ENCODE measurements at places on chromosomes 2 and 18.
A peak's percentile ranks its signal among the peaks of the same experiment; 100 is the strongest.

GRCh38 chr2:127647242-127648190 is 1.6 kb downstream of the GPR17 start:
- DNase-seq: no peak

- no peak for DNase-seq
Measured at GRCh38 chr2:573805-574392, 103.3 kb downstream of the TMEM18 start.

GRCh38 chr2:149885468-149885867 is 297.9 kb upstream of the MMADHC start:
- DNase-seq: no peak

- DNase-seq: no peak
Measured at GRCh38 chr2:105239924-105240323, 1.6 kb upstream of the GPR45 start.

GRCh38 chr2:177474301-177474700 is 81.7 kb downstream of the AGPS start:
- no peak for DNase-seq

DNA sequence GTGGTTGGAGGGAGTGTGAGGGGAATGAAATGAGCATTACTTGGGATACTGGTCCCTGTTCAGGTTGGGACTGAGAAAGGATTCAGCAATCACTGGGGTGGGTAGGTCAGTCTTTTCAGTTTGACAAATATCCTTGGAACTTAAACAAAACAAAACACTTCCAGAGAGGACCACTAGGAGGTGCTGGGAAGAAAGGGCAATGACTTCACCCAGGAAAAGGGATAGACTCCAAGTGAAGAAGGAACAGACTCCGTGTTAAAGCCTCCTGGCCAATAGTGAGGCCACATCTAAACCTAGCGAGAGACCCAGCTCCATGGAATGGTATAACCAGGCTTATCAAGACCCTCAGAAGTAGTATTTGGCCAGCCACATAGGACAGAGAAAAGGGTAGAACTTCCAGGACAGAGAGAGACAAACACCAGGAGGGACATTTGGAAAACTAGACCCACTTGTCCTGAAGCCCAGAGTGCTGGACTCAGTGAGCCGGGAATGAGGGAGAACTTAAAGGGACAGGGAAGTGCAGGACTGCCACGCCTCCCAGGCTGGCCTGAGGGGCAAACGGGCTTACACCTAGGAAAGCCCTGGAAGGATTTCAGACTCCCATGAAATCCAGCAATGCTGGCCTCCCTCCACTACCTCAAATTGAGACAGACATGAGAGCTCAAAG is 19.6 kb upstream of the KCNG3 start:
- no peak for DNase-seq

GRCh38 chr18:51621113-51621863 is 423.8 kb upstream of the MEX3C start:
- DNase-seq: peak; percentile 34

DNA sequence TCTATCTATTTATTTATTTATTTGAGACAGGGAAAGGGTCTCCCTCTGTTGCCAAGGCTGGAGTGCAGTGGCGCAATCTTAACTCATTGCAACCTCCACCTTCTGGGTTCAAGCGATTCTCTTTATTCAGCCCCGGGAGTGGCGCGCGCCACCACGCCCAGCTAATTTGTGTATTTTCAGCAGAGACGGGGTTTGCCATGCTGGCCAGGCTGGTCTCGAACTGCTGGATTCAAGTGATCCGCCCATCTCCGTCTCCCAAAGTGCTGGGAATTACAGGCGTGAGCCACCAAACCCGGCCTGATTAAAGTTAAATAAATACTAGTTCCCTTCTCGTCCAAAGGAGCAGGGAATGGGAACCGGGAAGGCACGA is 4.2 kb upstream of the CTDSP1 start:
- no peak for DNase-seq

GRCh38 chr2:191620144-191620543 is 57.8 kb upstream of the NABP1 start:
- DNase-seq: no peak

- DNase-seq: no peak
Measured at GRCh38 chr2:70247364-70248180, 856 bp downstream of the TIA1 start.

- no peak for DNase-seq
Measured at GRCh38 chr2:175872005-175872348, 130.1 kb downstream of the LNPK start.

DNA sequence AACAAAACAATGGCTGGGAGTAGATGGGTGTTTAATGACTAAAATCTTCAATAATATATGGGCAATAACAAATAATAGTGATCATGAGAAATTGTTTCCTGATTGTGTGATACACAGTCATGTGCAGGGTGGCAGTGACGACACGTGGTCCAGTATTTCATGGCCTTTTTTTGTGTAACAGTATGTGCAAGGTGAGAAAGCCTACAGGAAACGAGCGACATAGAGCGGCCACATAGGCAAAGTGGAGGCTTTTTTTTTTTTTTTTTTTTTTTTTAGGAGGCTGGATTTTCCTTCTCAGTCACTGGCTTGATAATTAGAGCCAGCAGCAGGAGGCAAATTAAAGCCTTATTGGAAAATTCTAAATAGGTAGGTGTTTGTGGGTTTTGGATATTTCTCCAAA is 123.7 kb downstream of the MYO3B start:
- DNase-seq: no peak

- no peak for DNase-seq
Measured at GRCh38 chr2:72788756-72789155, 37.1 kb downstream of the EXOC6B start.

GRCh38 chr2:18411626-18412025 is 148.8 kb downstream of the RDH14 start:
- no peak for DNase-seq

GRCh38 chr2:10286216-10287037 is 16.3 kb upstream of the HPCAL1 start:
- DNase-seq: no peak

GRCh38 chr2:130764035-130764820 is 8.9 kb downstream of the AMER3 start:
- DNase-seq: no peak

GRCh38 chr2:18167871-18168270 is 289.4 kb downstream of the KCNS3 start:
- DNase-seq: no peak

GRCh38 chr2:1754461-1755170 is 10.3 kb upstream of the PXDN start:
- no peak for DNase-seq

DNA sequence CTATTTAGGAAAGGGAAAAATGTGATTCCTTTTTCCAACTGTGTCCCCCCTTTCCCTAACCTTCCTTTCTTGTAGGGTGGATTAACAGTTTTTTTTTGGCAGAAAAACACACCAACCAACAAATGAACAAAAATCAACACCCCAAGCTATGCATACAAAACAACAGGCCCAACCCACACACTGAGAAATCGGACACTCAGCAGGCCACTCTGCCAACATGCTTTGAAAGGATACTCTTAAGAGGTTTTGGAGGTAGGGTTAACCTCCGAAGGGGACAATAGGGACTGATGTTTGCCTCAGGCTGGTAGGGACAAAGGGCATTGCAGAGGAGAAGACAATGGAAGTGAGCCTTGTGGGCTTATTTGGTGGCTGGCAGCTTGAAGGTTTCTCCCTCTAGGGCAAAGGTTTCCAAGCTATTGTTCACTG is 33.1 kb upstream of the POLE4 start:
- DNase-seq: no peak

GRCh38 chr2:29226808-29227207 is 111.6 kb downstream of the CLIP4 start:
- DNase-seq: no peak

- no peak for DNase-seq
Measured at GRCh38 chr2:71502941-71503738, 49.8 kb downstream of the DYSF start.

- no peak for DNase-seq
Measured at GRCh38 chr2:164609790-164610189, 11.5 kb downstream of the GRB14 start.

GRCh38 chr2:30747206-30747605 is 60.0 kb downstream of the CAPN13 start:
- DNase-seq: no peak

GRCh38 chr18:39969803-39970494 is 1985.1 kb upstream of the PIK3C3 start:
- DNase-seq: no peak

DNA sequence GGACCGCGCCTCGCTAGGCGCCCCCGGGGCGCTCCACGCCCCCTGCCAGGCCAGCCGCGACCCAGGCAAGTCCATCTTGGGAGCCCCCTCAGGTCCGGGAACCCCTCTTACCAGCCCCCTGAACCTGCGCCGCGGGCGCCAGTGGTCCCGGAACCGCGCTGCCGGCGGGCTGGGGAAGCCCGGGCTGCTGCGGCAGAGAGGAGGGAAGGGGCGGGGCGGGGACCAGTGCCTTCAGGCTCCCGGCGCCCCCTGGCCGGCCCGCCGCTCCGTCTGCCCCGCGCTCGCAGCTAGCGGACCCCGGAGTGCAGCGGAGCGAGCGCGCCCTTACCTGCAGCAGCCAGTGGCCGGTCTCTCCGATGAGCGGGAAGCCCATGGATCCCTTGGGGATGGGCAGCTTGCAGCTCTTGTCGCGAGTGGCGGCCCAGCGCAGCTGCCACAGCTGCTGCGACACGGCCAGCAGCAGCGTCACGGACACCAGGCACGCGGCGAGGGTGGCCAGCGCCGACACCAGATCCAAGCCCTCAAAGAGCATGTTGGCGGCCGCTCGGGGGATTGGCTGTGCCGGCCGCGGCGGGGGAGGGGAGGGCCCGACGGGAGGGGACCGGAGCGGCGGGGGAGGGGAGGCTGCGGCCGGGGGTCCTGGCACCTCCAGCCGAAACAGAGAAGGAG is at the start of gene CYP26B1:
TSS of gene CYP26B1 (minus strand) at position 560 of the 669 bp plus-strand sequence. CDS start at position 532, 28 bp downstream.
- DNase-seq: no peak

DNA sequence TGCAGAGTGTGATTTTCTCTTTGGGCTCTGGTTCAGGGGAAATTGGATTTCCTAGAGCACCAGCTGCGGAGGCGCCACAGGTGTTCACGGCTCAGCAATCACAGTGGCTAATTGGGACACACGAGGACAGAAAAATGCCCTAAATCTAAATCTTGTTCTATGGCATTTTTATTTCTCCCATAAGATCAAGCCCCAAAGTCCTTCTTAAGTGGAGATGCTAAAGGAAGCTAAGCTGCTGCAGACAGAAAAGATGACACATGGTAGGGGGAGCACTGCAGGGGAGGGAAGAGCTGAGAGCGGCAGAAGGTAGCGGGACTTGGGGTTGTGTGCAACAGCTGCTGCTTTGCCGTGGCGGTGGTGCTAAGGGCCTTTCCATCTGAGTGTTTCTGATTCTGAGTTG is 280.6 kb downstream of the MYT1L start:
- DNase-seq: no peak

DNA sequence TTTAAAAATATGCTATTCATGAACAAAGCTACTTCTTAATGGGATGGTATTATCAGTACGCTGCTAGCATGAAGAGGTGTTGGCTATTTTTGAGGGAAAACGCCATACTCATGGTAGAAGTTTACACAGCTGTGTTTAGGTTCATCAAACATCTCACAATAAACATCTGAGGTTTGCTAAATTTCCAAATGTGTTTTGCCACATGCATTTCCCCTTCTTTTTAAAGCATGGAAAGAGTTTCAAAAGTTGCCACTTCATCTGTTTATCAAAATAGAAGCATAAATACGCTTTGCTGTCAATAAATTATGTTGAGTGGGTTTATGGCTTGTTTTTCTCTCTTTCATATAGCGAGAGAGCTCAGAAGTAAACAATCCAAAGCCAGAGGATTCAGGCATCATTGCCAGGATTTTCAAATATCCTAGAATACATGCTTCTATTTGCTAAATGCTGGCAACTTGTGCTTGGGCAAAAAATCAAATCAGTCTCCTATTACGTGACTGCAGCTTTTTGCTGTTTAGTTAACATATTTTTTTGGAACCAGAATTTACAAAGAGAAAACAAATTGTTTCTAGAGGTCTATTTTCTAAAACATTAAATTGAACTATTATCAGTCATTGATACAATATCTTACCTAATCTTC is 1919.9 kb upstream of the LRRTM1 start:
- no peak for DNase-seq

DNA sequence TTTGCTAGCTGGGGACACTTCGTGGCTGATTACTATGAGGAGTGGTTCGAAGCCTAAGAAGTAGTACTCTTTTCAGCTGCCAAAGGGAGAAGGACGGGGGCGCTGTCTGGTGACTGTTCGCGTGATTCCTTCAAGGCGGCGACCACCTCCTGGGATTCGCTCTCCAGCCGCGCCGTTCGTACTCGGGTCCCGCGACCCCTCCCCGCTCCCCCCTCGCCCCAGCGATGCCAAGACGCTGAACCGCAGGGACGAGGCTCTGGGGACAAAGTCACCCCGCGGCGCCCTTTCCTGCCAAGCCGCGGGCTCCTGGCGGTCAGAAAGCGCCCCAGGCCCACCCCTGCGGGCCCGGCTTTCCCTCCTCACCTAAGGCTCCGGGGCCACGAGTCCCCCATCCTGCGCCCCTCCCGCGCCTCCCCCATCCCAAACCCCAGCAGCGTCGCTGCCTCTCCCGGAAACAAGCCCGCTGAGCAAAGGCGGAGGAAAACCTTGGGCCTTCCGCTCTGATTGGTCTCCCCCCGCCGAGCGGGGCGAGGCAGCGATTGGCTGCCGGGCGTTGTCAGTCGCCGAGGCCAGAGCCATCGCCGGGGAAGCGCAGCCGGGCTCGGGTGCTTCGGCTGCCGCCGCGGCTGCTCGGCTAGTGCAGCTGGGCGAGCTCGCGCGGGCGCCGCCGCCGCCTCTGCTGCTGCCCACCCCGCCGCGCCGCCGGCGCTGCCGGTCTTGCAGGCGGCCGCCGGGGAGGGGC is 404.3 kb downstream of the XIRP2 start:
- DNase-seq: peak; percentile 55

GRCh38 chr2:158773121-158773520 is 22.0 kb upstream of the DAPL1 start:
- DNase-seq: no peak

DNA sequence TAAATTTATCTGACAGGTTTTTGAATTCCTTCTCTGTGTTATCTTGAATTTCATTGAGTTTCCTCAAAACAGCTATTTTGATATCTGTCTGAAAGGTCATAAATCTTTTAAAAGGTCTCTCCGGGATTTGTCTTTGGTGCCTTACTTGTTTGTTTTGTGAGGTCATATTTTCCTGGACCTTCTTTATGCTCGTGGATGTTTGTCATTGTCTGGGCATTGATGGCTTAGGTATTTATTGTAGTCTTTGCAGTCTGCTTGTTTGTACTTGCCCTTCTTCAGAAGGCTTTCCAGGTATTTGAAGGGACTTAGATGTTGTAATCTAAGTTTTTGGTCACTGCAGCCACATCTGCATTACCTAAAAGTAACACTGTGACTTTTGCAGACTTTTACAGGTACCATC is 355.2 kb downstream of the PARD3B start:
- no peak for DNase-seq

DNA sequence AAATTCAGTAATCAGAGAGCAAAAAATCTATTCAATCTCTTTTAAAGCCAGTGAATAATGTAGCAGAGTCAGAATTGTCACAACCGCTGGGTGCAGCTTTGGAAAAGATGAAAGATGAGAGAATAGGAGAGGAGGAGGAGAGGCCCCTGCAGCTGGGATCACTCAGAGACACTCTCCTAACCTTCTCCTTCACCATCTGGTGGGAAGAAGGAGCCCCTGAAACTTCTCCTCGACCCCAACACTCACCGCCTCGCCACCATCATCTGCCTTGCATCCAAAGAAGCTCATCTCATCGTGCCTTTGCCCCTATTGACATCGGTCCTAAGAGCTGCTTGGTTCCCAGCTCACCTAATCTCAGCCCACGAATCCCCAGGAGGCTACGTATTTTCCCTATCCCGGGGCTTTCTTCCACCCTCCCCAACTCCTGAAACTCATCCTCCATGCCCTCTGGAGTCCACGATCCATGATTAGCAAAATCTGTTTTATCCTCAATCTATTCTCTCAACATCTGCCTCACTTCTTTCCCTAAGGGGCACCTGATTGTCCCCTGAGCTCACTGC is 58.5 kb downstream of the PKDCC start:
- DNase-seq: no peak

- no peak for DNase-seq
Measured at GRCh38 chr2:235070063-235070706, 118.4 kb downstream of the SH3BP4 start.
